ENCODE measurements at places on chromosomes 2 and 18. TPM values are rescaled to one million over a fixed set of nuclear protein-coding genes. Genes with fewer than 3 reads are reported as not detected.

SLC4A3 gene
- 47.3 TPM for total RNA-seq

RAB17 gene
- 2.6 TPM for total RNA-seq

MRPL19 gene
- 61.9 TPM for total RNA-seq

CCDC150 gene
- total RNA-seq, result 5.7 TPM

ADCYAP1 gene
- total RNA-seq, result 9.8 TPM

HEATR5B gene
- total RNA-seq, result 46.1 TPM

AQP4 gene
- 765 TPM for total RNA-seq

REG3G gene
- not detected for total RNA-seq

CIB4 gene
- not detected for total RNA-seq

WDCP gene
- total RNA-seq, result 8.0 TPM

VIL1 gene
- total RNA-seq, result not detected

RMDN2 gene
- 9.2 TPM for total RNA-seq
